ENCODE measurements at places on chromosomes 5 and 9.
A peak's percentile ranks its signal among the peaks of the same experiment; 100 is the strongest.

DNA sequence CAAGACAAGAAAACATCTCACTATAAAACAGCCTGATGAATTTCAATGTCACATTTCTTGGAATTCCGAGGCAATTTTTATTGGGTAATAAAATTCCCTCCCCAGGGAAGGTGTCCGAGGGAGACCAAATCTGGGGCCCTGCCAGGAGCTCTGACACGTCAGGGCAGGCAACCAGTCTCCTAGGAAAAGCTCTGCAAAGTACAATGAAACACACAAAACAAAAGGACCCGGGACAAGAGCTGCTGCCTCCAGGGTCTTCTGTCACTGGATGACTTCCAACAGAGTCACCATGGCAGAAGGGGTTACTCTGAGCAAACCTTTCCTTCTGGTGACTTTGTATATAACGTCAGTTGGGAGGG is 50.8 kb downstream of the SAXO1 start:
- H3K4me1 ChIP-seq = no peaks in the 10 kb centered on the region
- no peak for DNase-seq
- H3K36me3 ChIP-seq = no peaks in the 10 kb centered on the region
- H3K27me3 ChIP-seq = peaks cover 1% of the 10 kb centered on the region
- H3K27ac ChIP-seq = no peak overlapping the region

GRCh38 chr5:54307583-54307982 is 2.8 kb downstream of the ARL15 start:
- H3K36me3 ChIP-seq = no peaks in the 10 kb centered on the region
- H3K27me3 ChIP-seq = peaks cover 4% of the 10 kb centered on the region
- H3K4me1 ChIP-seq = peaks cover 26% of the 10 kb centered on the region
- H3K4me3 ChIP-seq = no peak overlapping the region

DNA sequence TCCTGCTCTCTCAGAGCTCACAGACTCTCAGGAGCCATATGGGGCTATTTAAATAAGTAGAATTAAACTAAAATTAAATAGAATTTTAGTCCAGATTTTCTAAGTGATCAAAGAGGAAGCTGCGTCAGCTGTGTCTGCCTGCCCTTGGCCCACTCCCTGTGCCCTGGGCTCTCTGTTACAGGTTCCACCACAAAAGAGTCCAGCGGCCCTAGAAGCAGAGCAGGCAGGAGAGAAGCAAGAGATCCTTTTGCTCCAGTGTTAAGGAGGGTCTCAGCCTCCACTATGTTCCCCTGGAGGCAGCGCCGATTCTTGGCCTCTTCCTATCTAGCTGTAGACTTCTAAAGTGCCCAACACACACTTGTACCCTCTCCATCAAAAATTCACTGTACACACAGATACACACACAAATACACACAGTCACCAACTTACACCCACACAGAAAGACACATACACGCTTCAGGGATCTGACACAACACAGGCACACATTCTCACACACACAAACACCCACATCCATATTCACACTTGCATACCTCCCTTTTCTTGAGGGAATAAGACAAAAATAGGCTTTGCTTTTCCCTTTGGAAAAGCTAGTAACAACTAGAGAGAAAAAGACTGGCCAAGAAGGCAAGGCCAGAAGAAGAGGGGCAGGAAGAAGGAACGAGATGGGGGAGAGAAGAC is 5.5 kb upstream of the TNIP1 start:
- H3K27me3 ChIP-seq = no peaks in the 10 kb centered on the region
- H3K36me3 ChIP-seq = peaks cover 10% of the 10 kb centered on the region
- H3K4me1 ChIP-seq = peaks cover 74% of the 10 kb centered on the region
- H3K4me3 ChIP-seq = peak overlapping the region; percentile 84
- H3K27ac ChIP-seq = peak overlapping the region; percentile 95

GRCh38 chr5:132253008-132253441 is 4.5 kb upstream of the PDLIM4 start:
- H3K27me3 ChIP-seq = peaks cover 23% of the 10 kb centered on the region
- H3K36me3 ChIP-seq = peaks cover 3% of the 10 kb centered on the region
- H3K4me3 ChIP-seq = no peak overlapping the region
- no peak overlapping the region for H3K27ac ChIP-seq
- DNase-seq = no peak
- peaks cover 5% of the 10 kb centered on the region for H3K4me1 ChIP-seq

DNA sequence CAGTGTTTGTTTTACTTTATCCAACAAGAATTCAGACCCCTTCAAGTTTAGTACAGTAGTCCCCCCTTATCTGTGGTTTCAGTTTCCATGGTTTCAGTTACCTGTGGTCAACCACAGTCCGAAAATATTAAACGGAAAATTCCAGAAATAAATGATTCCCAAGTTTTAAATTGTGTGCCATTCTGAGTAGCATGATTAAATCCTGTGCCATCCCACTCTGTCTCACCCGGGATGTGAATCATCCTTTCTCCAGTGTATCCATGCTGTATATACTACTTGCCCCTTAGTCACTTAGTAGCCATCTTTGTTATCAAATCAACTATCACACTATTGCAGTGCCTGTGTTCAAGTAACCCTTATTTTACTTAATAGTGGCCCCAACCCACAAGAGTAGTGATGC is 153.8 kb upstream of the RASA1 start:
- H3K36me3 ChIP-seq = peaks cover 2% of the 10 kb centered on the region
- peaks cover 4% of the 10 kb centered on the region for H3K27me3 ChIP-seq
- no peak overlapping the region for H3K27ac ChIP-seq
- H3K4me1 ChIP-seq = peaks cover 29% of the 10 kb centered on the region

- H3K36me3 ChIP-seq = no peaks in the 10 kb centered on the region
- H3K4me3 ChIP-seq = no peak overlapping the region
- peaks cover 2% of the 10 kb centered on the region for H3K27me3 ChIP-seq
- H3K4me1 ChIP-seq = no peaks in the 10 kb centered on the region
- DNase-seq = no peak
Measured at GRCh38 chr9:607417-607816, 234.1 kb upstream of the DMRT1 start.

- peak overlapping the region; percentile 69 for H3K4me3 ChIP-seq
- peaks cover 11% of the 10 kb centered on the region for H3K27me3 ChIP-seq
- H3K4me1 ChIP-seq = peaks cover 14% of the 10 kb centered on the region
Measured at GRCh38 chr5:322281-322941, 897 bp downstream of the AHRR start.

DNA sequence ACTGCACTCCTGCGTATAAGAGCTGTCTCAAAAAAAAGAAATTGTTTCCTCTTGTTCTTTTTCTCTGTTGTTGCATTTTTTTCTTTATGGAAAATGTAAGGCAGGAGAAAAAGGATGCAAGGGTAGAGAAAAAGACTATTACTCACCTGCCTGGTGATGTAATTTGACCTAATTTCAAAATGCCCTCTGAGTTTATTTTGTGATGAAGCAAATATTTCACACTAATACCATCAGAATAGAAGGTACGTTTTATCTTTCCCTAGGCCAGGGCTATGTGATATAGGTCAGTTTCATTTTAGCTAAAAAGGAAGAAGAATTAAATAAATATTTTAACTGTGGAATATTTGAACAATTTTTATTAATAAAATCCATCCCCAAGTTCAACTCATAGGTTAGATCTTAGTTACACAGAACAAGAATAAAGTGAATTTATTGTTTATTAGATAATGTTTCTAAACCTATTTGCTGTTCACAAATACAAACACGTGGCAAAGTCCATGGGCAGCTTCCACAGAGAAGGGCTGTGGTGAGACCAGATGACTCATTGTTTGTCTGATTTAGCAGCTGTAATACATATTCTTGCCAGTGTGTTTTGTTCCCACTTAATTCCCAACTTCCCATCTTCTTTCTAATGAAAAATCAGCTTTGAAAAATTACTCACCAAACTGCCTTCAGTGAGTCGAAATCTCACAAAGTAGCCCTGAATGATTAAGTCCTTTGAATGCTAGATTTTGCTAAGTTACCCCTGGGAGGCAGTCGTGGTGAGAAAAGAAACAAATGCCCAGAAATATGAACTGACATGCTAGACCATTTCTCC is 52.8 kb upstream of the CCDC112 start:
- peaks cover 13% of the 10 kb centered on the region for H3K27me3 ChIP-seq
- no peaks in the 10 kb centered on the region for H3K4me1 ChIP-seq
- H3K36me3 ChIP-seq = no peaks in the 10 kb centered on the region

- no peak for DNase-seq
- H3K36me3 ChIP-seq = no peaks in the 10 kb centered on the region
- H3K4me1 ChIP-seq = no peaks in the 10 kb centered on the region
- H3K27me3 ChIP-seq = peaks cover 4% of the 10 kb centered on the region
Measured at GRCh38 chr5:72046106-72046505, 61.2 kb upstream of the MAP1B start.

DNA sequence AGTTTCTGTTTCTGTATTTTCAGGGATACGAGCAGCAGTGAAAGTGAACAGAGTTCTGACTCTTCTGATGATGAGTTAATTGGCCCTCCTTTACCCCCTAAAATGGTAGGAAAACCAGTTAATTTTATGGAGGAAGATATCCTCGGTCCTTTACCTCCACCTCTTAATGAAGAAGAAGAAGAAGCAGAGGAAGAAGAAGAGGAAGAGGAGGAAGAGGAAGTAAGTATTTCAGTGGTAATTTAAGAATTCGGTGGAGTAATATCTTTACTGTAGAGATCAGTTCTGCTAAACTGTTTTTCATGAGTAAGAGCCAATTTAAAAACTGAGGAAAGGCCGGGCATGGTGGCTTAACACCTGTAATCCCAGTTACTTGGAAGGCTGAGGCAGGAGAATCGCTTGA is 17.2 kb downstream of the WDR70 start:
- H3K27me3 ChIP-seq = no peaks in the 10 kb centered on the region
- no peaks in the 10 kb centered on the region for H3K4me1 ChIP-seq
- DNase-seq = no peak
- no peak overlapping the region for H3K27ac ChIP-seq
- peaks cover 23% of the 10 kb centered on the region for H3K36me3 ChIP-seq

GRCh38 chr5:175082866-175083590 is 358.6 kb downstream of the MSX2 start:
- H3K27ac ChIP-seq = no peak overlapping the region
- H3K27me3 ChIP-seq = no peaks in the 10 kb centered on the region
- H3K36me3 ChIP-seq = no peaks in the 10 kb centered on the region
- DNase-seq = no peak
- H3K4me1 ChIP-seq = no peaks in the 10 kb centered on the region
- no peak overlapping the region for H3K4me3 ChIP-seq

Measured in activated T-helper 1 cell treated with anti-CD3 and anti-CD28 coated beads, Interleukin-12 subunit alpha, Interleukin-12 subunit beta, Interleukin-2, Interleukin-4 antibody, amounts not matched to agents 30 ng/mL and 10 ng/mL and 1 ng/mL, durations not matched to agents 14 hours and 24 hours and 36 hours (primary cell).